ENCODE measurements at places on chromosomes 2 and 18.

DNA sequence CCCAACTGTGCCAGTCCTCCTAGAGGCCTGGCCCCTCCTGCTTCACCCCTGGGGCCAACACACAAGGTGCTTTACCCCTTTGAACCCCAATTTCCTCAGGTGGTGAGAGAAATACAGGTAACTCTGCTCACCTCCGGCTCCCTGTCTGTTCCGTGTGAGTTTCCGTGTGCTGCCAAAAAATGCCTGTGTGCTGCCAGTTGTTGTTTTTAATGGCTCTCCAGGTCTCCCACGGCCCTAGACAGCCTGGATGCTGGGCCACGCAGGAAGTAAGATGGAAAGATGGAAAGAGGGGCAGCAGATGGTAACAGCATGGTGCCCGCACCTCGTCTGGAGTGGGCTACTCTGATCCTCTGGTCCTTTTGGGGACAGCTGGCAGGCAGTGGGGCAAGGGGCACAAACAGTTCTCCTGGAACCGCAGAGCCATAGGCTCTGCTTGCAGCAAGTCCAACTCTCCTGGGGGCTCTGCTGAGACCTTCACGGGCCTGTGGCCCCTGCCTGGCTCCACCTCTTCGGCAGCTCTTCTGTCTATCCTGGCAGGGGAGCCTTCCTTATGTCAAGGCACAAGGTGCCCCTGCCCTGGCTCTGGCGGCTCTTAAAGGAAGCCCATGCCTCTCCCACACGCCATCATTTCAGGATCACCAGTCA is 4.3 kb upstream of the ARHGEF4 start:
- no peak for DNase-seq

GRCh38 chr2:69491864-69492263 is 54.6 kb upstream of the NFU1 start:
- DNase-seq, result no peak

DNA sequence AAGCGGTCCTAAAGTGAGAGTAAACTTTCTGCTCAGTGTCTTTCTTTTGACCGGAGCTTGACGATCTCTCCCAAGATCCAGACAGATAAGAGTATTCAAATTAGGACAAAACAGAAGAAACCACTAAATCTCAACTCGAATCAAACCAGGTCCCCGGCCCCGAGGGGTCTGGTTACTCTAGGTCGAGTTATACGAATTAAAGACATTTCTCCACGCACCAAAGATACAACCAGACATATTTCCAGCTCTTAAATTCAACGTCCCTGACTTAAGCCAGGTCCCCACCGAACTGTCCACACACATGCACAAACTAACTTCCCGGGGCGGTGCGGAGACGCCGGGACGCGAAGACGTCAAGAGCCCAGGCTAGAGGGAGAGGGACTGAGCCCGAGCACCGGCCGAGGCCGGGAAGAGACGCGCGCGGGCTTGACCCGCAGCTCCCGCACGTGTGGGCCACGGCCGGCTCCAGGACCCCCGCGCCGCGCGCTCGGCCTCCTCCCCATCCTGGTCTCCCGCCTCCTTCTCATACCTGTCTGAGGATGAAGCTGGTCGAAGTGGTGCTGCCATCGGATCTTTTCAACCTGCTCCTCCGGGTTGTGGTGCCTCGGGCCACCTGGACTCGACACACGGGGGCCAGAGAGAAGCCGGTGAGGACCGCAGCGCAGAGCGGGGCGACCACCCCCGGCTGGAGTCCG is 896 bp downstream of the CACNB4 start:
- no peak for DNase-seq

- no peak for DNase-seq
Observed at GRCh38 chr2:147740211-147740927, 104.5 kb upstream of the ACVR2A start.

DNA sequence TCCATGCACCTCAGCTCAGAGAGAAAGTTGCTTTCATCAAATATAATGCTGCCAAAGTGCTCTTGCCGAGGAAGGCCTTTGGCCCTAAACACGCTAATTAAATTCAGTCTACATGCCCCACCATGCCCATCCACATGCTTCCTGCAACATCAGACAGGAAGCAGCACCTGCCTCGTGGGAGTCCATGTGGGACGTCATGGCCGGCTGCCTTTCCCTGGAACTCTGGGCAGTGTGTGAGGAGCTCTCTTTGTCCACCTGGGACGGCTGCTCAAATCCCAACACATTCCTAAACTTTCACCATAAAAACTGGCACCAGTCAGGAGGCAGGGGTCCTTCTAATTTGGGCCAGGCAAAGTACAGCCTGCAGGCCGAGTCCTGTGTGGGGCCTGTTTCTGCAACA is 23.1 kb downstream of the FAM178B start:
- no peak for DNase-seq

- no peak for DNase-seq
Observed at GRCh38 chr18:68763083-68763482, 34.8 kb upstream of the CCDC102B start.

GRCh38 chr2:227179988-227180685 is 15.7 kb downstream of the COL4A3 start:
- no peak for DNase-seq

DNA sequence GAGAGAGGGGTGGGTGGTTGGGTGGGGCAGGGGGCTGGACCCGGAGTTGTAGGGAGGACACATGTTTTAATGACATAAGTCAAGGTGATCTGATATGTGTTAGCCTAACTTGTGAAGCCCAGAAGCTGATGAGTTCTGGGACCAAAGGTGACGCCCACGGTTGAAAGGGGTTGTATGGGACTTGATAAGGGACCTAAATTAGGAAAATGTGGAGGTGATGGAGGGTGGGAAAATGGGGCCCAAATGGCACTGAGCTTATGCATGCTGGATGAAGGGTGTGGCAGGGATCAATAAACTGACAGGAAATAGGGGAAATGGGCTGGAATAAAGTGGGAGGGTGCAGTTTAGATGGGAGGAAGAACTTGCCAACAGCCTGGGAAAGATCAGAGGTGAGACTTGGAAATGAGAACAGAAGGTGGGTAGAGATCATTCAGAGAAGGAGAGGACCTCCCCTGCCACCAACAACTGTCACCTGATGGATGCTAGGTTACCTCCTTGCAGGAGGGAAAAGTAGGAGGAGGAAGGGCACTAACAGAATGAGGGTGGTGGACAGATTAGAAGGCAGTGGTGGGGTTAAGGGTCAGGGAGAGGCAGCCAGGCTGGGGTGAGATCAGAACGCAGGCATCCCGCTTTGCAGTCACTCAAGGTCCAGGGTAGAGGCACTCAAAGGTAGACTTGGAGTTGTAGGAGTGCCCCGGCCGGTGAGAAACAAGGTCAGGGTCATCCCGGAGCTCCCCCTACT is 15.3 kb downstream of the WNT10A start:
- DNase-seq, result no peak

GRCh38 chr2:48845684-48846083 is 90.2 kb upstream of the LHCGR start:
- DNase-seq, result no peak

GRCh38 chr2:30110773-30111172 is 36.0 kb upstream of the YPEL5 start:
- DNase-seq, result no peak

DNA sequence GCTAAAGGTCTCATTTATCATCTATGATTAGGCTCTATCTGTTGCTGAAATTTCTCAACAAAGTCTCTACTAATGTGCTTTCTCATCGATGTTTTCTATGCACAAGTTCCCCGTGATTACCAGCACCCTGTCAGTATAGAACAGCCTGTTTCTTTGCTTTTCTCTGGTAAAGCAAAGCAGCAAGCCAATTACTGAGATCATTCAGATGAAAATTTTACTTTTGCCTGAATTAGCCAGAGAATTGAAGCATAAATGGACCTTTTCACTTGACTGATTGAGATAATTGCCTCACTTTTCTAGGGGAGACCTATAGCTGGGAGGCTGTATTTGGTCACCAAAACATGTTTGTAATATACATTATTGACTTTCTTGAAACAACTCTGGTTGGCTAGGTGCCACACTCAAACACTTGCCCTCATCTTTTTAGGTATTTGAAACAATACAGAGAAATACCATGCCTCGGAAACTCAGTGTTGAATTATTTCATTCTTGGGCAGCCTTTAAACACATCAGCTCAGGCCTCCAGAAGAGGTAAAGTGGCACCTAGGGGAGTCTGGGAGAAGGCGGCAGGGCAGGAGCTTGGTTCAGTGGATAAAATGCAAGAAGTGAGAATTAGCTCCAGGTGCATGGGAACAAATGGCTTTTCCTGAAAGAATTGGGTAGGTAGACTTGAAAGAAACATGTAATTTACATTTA is 96.2 kb downstream of the GALNT3 start:
- DNase-seq, result no peak

GRCh38 chr18:49970319-49970718 is 157.0 kb upstream of the ACAA2 start:
- no peak for DNase-seq

DNA sequence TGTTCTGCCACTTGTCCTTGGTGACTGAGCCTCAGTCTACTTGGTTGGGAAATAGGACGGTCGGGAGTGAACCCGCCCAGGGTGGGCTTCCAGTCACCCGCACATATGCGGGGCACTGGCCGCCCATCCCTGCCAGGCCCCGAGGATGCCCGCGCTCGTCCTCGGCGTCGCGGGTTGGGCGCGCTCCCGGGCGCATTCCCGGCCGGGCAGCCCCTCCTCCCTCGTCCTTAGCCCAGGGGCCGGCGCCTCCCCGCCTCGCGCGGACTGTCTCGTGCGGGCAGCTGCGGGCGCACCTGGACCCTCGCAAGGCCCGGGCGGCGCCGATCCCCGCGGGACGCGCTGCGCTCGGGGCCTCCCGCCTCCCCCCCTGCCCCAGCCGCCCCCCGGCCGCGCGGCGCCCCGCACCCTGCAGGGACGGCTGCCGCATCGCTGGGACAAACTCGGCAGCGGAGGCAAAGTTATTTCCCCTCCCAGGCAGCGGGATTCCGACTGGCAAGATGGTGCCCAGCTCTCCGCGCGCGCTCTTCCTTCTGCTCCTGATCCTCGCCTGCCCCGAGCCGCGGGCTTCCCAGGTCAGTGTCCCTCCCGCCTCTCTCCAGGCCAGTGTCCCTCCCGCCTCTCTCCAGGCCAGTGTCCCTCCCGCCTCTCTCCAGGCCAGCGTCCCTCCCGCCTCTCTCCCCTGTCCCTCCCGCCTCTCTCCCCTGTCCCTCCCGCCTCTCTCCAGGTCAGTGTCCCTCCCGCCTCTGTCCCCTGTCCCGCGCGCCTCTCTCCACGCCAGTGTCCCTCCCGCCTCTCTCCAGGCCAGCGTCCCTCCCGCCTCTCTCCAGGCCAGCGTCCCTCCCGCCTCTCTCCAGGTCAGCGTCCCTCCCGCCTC is at the start of gene FBLN7:
Gene FBLN7 (plus strand): TSS at position 227 of the 874 bp plus-strand sequence. CDS start 271 bp downstream, at position 498.
- DNase-seq, result no peak

GRCh38 chr2:236055471-236055870 is 112.7 kb downstream of the GBX2 start:
- DNase-seq, result no peak

GRCh38 chr2:235576337-235576910 is 82.6 kb downstream of the AGAP1 start:
- DNase-seq, result no peak

DNA sequence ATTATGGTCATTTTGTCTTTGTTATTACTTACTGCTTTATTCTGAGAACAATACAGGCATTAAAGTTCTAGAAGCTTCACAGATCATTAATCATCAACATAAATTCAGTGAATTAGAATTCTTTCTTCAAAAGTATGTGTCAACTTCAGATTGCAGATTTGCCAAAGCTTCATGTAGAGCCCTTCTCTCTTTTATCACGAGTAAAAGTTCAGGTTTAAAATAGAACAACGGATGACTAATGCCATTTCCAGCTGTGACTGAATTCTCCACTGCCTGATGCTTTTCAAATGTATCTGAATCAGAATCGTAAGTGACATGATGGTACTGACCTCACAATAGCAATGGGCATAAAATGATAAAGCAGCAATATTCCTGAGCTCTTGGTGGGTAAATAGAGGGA is 116.0 kb downstream of the ABCA12 start:
- no peak for DNase-seq

- DNase-seq, result no peak
Observed at GRCh38 chr2:157476953-157477709, 33.2 kb upstream of the CYTIP start.
